ENCODE measurements at places on chromosomes 5 and 9. TPM values are rescaled to one million over a fixed set of nuclear protein-coding genes. Genes with fewer than 3 reads are reported as not detected.

The CCDC183 gene
- polyA plus RNA-seq: 0.64 TPM

The C5orf52 gene
- polyA plus RNA-seq: not detected

DNA sequence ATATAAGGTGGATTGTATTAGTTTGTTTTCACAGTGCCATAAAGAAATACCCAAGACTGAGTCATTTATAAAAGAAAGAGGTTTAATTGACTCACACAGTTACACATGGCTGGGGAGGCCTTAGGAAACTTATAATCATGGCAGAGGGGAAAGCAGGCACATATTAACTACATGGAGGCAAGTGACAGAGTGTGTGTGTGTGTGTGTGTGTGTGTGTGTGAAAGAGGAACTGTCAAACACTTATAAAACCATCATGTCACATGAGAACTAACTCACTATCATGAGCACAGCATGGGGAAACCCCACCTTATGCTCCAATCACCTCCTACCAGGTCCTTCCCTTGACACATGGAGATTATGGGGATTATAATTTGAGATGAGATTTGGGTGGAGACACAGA, 118.6 kb downstream of the SPEF2 start:
- H3K4me1 ChIP-seq: no peaks in the 10 kb centered on the region
- H3K4me3 ChIP-seq: no peak overlapping the region
- H3K36me3 ChIP-seq: no peaks in the 10 kb centered on the region
- H3K27ac ChIP-seq: no peak overlapping the region
- DNase-seq: no peak
- no peaks in the 10 kb centered on the region for H3K27me3 ChIP-seq

- H3K27ac ChIP-seq: no peak overlapping the region
- H3K27me3 ChIP-seq: peaks cover 4% of the 10 kb centered on the region
- no peaks in the 10 kb centered on the region for H3K36me3 ChIP-seq
- no peak for DNase-seq
- H3K4me1 ChIP-seq: no peaks in the 10 kb centered on the region
- no peak overlapping the region for H3K4me3 ChIP-seq
These were observed 8.2 kb upstream of the GRAMD2B start for GRCh38 chr5:126414874-126415502.

Measured in CD4-positive, alpha-beta memory T cell (primary cell).